Body of pancreas (tissue), 4 donors: ENCODE measurements at places on chromosomes 3 and 15. TPM values are rescaled to one million over a fixed set of nuclear protein-coding genes. Genes with fewer than 3 reads are reported as not detected.

GRCh38 chr3:191492601-191493000 is 31.6 kb downstream of the PYDC2 start:
- no peaks in the 10 kb centered on the region for H3K4me1 ChIP-seq
- no peaks in the 10 kb centered on the region for H3K36me3 ChIP-seq
- DNase-seq, result no peak
- H3K27ac ChIP-seq, result no peak overlapping the region
- H3K4me3 ChIP-seq, result no peak overlapping the region

DNA sequence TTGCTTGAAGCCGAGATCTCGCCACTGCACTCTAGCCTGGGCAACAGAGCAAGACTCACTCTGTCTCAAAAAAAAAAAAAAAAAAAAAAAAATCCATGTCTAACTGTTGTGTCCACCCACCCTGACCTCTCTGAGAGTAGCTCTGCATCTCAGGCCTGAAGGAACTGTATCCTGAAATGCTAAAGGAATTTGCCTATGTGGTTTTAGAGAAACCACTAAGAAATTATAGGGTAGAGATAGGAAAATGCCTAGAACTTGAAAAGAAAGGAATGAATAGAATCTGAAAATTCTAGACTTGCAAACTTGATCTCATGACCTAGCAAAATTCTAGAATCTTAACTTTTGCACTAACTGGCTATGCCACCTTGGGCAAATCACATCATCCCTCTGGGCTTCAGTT is 217.5 kb upstream of the ROPN1 start:
- no peak overlapping the region for H3K27ac ChIP-seq
- no peaks in the 10 kb centered on the region for H3K27me3 ChIP-seq
- no peak overlapping the region for H3K4me3 ChIP-seq
- H3K36me3 ChIP-seq, result no peaks in the 10 kb centered on the region
- H3K4me1 ChIP-seq, result no peaks in the 10 kb centered on the region

Gene GMNC
- 1.3 TPM for total RNA-seq

Gene SLC30A4
- 2.0 TPM for total RNA-seq
